ENCODE measurements at places on chromosomes 1 and 21.
A peak's percentile ranks its signal among the peaks of the same experiment; 100 is the strongest.

DNA sequence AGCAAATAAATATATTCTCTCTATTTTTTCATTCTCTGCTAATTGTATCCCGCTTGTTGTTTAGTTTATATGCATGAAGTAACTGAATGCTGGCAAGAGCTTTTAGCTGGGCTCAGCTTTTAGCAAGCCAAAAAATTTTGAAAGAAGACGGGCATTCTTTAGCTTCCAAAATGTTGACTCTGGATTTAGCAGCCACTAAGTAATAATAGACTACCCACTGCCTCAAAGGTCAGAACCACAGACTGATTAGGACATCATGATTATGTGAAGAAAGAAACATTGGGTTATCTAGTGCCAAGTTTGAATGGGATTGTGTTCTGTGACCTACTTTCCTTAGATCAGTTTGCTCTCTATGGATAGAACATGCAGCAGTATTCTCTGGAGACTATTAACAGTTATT lies 80.3 kb upstream of the DPH5 start:
- no peak for DNase-seq

GRCh38 chr21:38834725-38835124 lies 29.0 kb downstream of the ETS2 start:
- no peak for DNase-seq

DNA sequence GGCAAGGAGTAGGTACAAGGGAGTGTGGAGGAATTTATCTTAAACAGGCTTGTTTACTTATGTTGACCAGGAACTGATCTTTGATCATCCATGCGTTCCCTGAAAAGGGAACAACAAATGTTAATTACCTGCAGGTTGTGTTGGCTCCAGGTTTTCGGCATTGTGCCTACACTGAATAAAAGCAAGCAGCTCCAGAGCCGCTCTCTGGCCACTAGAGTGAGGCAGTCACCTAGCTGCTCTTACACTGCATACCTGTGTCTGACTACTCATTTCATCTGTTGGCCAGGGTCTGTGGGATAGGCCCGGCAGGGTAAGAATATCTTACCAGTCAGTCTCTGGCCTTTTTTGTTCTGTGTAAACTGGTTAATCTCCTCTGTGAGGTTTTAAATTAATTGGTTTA lies 183.6 kb downstream of the HFM1 start:
- DNase-seq = no peak

- DNase-seq = no peak
Measured at GRCh38 chr1:24450316-24450715, 34.7 kb downstream of the NIPAL3 start.

GRCh38 chr1:27562021-27562420 lies 41.9 kb downstream of the AHDC1 start:
- no peak for DNase-seq

DNA sequence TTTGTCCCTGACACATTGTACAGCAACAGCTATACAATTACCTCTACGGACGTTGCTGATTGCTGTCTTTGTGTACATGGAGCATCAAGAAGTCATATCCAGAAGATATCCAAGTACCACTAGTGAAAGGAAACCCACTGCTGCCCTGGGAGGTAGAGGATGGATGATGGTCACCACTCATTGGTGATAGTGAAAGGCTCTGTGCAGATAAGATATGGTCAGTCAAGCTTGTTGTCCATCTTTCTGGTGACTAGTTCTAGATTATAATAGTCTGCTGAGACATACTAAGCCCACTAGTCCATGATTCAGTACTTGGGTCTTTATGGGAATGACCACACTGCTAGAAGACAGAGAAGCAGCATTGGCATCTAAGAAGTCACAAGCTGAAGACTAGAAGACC lies 30.3 kb downstream of the NIBAN1 start:
- DNase-seq = no peak

GRCh38 chr1:67753776-67754525 lies 69.0 kb downstream of the GADD45A start:
- no peak for DNase-seq

DNA sequence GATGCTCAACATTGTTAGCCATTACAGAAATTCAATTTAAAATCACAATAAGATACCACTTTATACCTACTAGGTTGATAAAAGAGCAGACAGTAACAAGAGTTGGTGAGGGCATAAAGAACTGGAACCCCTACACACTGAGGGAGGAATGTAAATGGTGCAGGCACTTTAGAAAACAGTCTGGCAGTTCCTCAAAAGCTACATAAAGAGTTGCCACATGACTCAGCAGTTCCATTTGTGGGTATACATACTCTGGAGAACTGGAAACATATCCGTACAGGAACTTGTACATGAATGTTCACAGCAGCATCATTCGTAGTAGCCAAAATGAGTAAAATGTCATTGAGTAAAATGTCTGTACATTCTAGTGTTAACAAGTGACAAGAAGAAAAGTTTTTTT lies 17.0 kb downstream of the NSL1 start:
- no peak for DNase-seq

DNA sequence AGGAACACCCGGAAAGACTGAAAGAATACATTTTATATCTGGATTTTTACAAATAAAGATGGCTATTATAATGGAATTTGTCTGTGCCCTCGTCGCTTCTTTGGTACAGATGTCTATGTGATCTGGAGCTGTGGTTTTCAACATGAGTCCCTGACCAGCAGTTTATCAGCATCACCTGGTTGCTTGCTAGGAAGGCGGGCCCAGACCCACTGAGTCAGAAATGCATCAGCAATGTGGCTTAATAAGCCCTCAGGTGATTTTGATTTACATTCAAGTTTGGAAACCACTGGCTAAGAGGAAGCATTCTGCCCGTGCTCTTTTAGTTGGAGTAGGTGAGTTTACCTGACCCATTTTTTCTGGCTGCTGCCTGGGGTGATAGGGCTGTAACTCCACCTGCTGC lies 31.7 kb downstream of the ATP1A1 start:
- no peak for DNase-seq

- peak; percentile 52 for DNase-seq
Measured at GRCh38 chr1:25862785-25863485, 3.7 kb upstream of the AUNIP start.

GRCh38 chr1:223233410-223234169 lies 90.5 kb upstream of the TLR5 start:
- DNase-seq = peak; percentile 56

DNA sequence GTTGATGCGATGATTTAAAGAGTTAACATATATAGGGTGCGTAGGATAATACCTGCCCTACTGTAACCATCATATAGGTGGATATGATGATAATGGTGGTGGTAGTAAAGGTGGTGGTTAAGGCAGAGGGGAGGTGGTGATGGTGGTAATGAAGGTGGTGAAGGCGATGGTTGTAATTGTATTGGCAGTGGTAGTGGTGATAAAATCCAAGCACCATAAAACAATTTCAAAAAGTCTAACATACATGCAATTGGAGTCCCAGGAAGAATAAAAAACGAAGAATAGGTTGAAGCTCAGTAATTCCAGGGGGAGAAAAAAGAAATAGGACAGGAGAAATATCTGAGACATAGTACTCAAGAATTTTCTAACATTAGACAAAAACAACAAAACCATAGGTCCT lies 27.3 kb upstream of the RAB4A start:
- no peak for DNase-seq

DNA sequence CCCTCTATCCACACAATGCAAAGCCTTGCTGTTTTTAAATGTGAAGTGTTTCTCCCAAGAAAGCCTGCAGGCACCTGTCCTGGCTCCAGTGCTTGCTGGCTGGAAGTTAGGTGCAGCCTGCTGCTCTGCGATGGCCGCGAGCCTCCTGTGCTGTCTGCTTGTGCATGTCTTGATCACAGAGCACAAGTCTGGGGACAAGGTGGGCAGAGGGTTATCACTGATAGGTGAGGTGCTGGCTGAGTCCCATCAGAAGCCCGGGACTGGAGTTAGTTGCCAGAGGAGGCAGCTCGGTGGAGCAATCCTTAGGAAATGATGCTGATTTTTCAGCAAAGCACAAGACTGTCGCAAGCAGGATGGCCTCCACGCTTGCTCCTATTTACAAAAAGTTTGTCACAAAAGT lies 137.8 kb upstream of the AJAP1 start:
- no peak for DNase-seq

DNA sequence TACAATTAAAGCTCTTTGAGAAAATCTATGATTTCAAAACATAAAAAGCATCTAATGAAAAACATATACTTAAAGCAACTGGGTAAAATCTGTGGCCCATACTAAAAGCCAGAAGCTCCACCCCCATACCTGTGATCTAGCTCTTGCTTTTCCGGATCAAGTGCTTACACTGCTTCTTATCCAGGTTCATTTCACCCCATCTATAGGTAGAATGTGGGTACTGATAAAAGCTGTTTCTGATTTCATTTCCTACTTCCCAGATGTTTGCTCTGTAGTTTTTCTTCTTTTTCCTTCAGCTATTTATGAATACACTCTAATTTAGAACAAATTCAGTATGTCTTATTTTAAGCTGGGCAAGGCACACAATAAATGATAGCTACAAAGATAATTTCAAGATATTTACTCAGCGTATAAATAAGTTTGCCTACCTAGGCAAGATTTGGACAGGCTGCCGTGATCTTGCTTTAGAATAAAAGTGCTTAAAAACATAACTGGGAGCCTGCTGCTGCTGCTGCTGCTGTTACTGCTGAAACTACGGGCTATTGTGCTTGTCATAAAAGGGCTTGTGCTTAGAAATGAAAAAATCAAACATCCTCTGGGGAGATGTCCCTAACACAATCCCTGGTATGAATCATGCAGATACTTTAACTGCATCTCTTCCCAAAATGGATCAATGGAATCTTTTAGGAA lies 2.1 kb downstream of the SIPA1L2 start:
- no peak for DNase-seq

GRCh38 chr1:66012106-66012784 lies 219.6 kb downstream of the PDE4B start:
- no peak for DNase-seq

- no peak for DNase-seq
Measured at GRCh38 chr1:63027176-63027575, 243.2 kb downstream of the ATG4C start.

GRCh38 chr1:86957221-86957620 lies 42.8 kb downstream of the HS2ST1 start:
- DNase-seq = no peak

DNA sequence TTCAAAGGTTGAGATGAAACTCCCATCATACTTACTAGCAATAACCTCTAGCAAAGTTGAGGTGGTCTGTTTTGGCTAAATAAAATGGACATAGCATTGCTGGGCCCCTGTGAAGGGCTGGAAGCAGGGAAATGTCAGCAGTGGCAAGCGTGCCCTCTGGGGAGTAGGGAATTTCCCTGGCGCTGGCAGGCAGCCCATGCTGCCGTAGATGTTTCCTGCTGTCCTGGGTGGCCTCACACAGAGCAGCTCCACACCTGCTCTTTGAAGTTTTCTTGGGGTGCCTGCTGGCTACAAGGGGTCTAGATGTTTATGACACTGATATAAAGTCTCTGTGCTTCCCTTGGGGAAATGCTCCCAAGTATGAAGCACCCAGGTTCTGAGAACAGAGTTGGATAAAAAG lies 30.2 kb downstream of the ADARB1 start:
- DNase-seq = peak; percentile 64
